ENCODE measurements at places on chromosomes 2 and 18.

DNA sequence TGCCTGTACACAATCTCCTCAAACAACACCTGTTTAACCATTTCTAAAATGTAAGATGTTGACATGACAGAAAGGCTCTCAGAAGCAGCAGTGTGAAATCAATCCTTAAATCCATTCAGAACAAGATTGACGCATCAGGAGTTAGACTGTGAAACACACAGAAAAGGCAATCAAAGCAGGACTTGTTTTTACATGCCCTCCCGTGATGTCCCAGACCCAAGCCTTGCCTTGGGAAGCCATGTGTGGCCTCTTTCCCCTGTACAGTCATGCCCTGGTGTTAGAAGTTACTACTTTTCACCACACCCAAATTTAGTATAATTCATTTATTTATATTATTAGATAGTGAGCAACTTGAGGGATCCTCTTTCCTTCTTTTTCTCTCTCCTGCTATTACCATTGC, 115.7 kb downstream of the NCKAP5 start:
- DNase-seq = no peak

GRCh38 chr18:76679945-76680344, 142.4 kb upstream of the ZNF236 start:
- DNase-seq = no peak

GRCh38 chr2:170054997-170055396, 123.0 kb upstream of the MYO3B start:
- no peak for DNase-seq

GRCh38 chr2:177984749-177985148, 87.8 kb downstream of the PDE11A start:
- DNase-seq = no peak

GRCh38 chr2:158197940-158198339, 96.3 kb downstream of the UPP2 start:
- DNase-seq = no peak

GRCh38 chr2:210169516-210170195, 1.6 kb downstream of the KANSL1L start:
- DNase-seq = peak; percentile 1

- no peak for DNase-seq
Observed at GRCh38 chr2:64114912-64115277, 29.3 kb downstream of the PELI1 start.

DNA sequence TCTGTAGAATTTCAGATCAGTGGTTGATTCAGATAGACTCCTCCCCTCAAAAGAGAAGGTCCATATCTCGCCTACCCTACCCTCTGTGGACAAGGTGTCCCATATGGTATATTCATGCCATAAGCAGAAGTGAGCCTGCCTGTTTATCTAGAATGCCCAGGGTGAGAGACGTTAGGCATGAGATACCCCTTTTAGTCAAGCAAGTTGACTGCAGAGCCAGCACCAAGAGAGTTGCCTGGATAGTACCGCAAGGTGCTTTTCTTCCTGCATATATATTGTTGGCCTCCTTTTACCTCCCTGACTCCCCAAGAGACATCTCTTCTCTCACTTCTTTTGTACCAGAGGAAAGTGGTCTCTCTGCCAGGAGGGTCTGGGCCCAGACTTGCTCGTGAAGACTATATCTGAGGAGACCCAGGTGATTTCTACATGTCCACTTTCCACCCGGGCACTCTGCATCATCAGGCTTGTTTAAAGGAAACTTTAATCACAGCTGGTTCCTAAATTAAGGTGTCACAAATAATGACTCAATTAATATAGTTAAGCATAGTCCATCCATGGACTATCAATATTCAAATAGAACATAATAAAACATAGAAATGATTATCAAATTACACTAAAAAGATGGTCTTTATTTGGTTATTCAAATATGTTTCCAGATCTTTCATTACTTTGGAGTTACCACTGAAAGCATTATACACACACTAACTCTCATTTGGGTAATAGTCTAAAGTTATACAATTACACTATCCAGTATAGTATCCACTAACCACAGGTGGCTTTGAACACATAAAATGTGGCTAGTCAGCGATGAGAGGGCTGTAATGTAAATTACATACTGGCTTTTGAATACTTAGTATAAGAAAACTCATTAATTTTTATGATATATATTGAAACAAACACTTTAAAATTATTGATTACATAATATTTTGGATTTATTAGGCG, 4.1 kb downstream of the ITGA4 start:
- DNase-seq = no peak

DNA sequence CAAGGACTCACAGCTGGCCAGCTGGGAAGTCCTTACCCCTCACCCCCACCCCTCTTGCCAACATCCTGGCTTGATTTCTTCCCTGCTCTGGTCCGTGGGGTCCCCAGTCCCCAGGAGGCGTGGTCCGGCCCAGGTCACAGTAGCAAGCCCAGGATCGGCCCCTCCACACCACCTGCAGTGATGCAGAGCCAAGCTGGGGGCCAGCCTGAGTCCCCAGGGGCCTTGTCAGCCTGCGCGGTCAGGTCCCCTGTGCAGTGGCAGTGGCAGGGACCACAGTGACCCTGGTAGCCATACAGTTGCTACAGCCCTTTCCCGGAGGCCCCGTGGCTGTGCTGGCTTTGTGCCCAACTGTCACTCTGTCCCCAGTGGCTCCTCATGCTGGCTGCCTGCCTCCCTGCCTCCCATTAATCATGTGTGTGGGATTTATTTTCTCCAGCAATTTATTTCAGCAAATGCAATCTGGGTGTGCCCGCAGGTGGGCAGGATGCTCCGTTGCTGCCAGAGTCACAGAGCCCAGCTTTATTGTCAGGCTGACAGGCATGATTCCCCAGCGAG, 8.8 kb upstream of the PRSS56 start:
- peak; percentile 53 for DNase-seq

DNA sequence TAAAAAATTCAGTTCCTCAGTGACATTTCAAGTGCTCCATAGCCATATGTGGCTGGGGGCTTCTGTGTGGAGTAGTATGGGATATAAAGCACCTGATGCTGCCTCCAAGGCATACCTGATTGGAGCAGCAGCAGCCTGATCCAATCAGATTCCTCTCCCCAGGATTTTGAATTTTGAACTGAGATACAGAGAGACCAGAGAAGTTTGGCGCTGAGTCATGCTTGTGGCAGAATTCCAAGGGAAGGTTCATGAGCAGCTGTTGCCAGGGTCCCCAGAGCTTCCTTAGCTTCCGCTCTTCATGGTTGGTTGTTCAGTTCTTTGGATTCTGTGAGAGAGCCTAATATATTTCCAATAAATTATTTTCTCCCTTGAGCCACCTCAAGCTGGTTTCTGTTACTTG, 29.0 kb upstream of the CFAP36 start:
- DNase-seq = peak; percentile 87

GRCh38 chr2:157345647-157346389, 20.2 kb upstream of the ERMN start:
- no peak for DNase-seq

- DNase-seq = no peak
Observed at GRCh38 chr2:150140777-150141176, 346.7 kb downstream of the RND3 start.

DNA sequence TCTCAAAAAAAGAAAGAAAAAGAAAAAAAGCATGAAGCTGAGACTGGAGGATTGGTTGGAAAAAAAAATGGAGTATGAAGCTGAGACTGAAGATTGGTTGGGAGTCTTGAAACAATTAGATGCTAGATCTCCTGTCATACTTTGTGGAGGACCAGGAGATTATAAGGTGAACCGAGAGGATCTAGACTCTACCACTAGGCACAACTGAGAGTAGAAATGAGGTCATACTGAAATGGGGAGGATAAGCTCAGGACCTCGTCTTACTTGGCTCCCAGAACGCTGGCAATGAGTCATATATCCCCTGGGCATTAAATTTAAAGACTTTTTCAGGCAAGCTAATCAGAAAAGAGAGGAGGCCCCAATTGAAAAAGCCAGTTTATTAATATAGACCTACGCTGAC, 3.3 kb upstream of the ORC2 start:
- DNase-seq = no peak

- no peak for DNase-seq
Observed at GRCh38 chr2:129892773-129893172, 86.7 kb upstream of the RAB6C start.

Data from cardiac muscle cell (in vitro differentiated cells and primary cell).